ENCODE measurements at places on chromosomes 6 and 20.

GRCh38 chr6:127058027-127058426 lies 60.4 kb upstream of the RSPO3 start:
- peak; percentile 16 for DNase-seq

GRCh38 chr20:44054118-44054517 lies 132.9 kb downstream of the JPH2 start:
- no peak for DNase-seq

GRCh38 chr20:25484224-25484846 lies 76.9 kb downstream of the GINS1 start:
- DNase-seq: no peak

DNA sequence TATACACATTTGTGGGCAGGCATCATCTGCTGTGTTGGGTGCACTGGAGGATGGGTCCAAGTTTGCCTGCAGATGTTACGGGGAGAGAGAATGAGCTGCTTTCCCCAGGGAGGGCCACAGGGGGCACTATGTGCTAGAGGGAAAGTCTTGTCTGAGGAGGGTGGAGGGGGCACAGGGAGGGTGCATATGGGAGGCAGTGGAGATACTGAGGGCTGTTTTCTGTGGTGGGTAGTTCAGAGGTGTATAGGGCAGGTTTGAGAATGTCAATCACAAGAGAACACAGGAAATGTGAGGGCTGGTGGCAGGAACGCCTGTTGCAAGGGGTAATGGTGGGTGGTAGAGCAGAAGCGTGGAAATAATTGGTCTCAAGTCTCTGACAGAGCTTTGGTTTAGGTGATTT lies 7.7 kb upstream of the PTPRA start:
- DNase-seq: no peak

DNA sequence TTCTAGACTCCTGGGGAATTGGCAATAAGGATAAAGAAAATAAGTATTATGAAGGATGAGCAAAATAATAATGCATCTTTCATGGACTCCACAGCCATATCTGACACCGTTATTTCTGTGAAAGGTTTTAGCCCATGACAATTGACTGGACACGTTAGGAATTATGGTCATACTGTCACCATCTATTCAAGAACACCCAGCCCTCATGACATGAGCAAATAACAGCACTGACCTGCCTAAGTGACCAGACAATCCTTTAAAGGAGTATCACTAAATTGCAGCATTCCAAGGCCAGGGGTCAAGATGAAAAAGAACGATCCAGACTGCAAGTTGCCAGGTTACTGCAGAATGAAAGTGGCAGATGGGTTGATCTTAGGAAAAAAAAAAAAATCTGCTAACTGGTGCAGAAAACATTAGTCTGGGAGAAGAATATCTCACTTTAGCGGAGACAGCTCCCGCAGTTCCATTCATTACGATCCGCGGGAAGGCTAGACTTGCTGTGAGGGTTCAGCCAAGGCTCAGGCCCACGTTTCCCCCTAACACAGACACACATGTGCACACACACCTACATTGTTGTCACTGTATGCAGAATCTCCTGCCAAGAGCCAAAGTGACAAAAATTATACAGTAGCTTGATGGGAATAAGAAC lies 237.7 kb upstream of the AGPAT4 start:
- no peak for DNase-seq

GRCh38 chr6:106360989-106361430 lies 493 bp downstream of the CRYBG1 start:
- DNase-seq: no peak

GRCh38 chr6:66553441-66553840 lies 846.4 kb upstream of the EYS start:
- no peak for DNase-seq

DNA sequence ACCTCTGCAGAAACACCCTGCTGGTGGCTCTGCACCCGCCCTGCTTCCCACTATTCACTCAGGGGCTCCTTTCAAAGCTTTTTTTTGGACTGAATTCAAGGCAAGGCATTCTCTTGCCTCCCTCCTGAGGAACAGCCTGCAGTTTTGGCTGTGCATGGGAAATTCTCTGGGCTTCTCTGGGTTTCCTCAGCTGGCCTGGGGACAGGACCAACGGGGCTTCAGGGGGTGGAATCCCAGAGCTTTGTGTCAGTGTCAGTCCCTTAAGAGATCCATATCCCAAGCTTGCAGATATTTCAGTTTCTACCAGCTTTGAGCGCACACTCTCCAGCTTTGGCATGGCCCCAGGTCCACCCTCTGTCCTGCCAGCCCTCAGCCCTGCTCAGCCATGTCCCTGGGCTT lies 2.0 kb downstream of the SCRT2 start:
- DNase-seq: no peak

DNA sequence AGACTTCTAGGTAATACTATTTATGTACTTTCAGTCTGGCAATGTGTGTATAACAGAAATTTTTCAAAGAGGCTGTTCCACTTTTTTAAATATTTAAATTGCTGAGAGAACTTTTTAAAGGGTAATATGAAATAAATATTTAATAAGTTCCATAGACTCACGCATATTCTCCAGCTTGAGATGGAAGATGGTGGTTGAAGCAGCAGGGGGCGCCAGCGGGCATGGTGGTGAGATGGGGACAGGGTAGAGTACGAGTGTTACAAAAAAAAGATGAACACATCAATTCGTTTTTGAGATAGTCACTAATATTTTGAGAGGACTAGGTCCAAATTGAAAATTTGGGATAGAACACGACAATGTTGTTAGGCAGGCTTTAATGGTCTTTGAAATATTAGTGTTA lies 68.4 kb downstream of the RSPO3 start:
- no peak for DNase-seq

DNA sequence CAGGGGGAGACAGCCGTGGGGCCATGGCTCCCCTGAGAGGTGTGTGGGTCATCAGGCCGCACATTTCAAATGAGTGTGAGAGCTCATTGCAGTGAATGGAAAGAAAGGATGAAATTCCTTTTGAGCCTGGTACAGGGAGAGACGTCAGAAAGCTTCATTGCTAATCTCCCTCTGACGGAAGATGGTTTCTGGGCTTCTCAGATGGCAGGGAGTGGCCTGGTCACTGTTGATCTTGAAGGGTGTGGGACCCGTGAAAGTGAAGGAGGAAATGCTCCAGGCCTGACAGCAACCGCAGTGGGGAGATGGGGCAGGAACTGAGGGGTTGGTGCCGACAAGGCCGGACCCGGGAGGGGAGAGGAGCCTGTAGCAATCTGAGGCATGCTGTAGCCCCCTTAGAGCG lies 127.4 kb downstream of the MYLK4 start:
- DNase-seq: no peak

DNA sequence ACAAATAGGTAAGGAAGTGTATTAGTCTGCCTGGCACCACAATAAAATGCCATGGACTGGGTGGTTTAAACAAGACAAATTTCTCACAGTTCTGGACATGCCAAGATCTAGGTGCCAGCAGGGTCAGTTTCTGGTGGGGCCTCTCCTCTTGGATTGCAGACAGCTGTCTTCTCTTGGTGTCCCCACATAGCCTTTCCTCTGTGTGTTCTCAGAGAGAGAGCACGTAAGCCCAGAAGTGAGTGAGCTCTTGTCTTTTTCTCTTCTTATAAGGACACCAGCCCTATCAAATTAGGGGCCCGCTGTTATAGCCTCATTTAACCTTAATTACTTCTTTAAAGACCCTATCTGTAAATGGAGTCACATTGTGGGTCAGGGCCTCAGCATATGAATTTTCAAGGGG lies 28.3 kb downstream of the SMPDL3A start:
- DNase-seq: no peak
